ENCODE measurements at places on chromosomes 6 and 20.

DNA sequence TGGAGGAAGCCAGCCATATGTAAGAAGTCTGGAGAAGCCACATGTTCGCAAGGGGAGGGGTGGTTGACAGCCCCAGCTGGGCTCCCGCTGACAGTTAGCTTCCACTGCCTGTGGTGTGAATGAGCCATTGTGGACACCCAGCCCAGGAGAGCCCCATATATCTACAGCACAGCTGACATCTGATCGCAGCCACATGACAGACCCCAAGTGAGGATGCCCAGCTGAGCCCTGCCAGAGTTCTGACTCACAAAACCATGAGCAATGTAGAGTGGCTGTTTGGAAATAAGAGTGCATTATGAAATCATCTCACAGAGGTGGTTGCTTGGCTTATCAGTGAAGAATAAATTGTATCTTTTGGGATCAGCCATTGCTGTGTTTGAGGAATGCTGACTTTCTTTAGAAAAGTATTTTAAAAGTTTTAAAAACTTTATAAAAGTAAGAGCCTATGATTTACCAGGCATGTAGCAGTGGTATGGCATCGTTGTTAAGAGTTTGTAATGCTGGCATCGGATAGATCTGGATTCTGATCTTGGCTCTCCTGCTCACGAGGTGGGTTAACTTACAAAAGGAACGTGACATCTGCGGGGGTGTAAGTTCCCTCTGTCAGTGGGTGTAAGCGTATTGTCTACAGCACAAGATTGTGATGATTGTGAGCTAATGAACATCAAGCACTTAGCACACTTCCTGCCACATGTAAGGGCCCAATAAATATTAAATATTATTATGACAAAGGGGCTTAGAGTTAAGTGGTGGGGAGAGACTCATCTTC lies 24.1 kb downstream of the CFAP61 start:
- DNase-seq, result no peak

DNA sequence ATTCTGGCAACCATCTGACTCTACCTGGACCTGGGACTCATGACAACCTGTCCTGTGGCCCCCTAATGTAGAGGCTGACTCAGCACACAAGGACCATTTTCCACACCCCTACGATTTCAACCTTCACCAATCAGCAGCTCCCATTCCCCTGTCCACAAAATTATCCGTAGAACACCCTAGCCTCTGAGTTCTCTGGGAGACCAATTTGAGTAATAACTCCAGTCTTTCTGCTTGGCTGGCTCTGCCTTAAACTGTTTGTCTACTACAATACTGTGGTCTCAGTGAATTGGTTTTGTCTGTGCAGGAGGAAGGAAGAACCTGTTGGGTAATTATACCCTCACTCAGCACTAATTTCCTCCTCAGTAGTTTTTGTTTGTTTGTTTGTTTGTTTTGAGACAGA lies 99.3 kb upstream of the MRPS10 start:
- no peak for DNase-seq

DNA sequence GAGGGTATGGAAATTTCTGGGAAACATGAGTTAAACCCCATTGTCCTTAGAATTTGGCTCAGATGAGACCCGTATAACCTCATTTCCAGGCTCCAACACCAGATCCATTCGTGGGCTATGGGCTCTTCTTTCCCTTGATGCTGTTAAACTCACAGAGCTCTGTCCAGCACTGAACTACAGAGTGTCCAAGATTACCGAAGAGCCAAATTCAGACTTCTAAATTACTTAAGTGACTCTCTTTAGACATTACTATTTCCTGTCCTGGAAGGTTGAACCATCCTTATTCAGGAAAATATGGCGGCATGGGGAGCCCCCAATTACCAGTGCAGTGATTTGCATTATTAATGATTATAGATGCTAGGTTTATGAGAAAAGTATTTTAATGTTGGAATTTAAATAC lies 124.9 kb upstream of the EDN1 start:
- no peak for DNase-seq

GRCh38 chr20:43508604-43509040 lies 1.1 kb downstream of the L3MBTL1 start:
- no peak for DNase-seq

GRCh38 chr6:44094403-44095242 lies 32.6 kb downstream of the MRPL14 start:
- DNase-seq, result no peak

DNA sequence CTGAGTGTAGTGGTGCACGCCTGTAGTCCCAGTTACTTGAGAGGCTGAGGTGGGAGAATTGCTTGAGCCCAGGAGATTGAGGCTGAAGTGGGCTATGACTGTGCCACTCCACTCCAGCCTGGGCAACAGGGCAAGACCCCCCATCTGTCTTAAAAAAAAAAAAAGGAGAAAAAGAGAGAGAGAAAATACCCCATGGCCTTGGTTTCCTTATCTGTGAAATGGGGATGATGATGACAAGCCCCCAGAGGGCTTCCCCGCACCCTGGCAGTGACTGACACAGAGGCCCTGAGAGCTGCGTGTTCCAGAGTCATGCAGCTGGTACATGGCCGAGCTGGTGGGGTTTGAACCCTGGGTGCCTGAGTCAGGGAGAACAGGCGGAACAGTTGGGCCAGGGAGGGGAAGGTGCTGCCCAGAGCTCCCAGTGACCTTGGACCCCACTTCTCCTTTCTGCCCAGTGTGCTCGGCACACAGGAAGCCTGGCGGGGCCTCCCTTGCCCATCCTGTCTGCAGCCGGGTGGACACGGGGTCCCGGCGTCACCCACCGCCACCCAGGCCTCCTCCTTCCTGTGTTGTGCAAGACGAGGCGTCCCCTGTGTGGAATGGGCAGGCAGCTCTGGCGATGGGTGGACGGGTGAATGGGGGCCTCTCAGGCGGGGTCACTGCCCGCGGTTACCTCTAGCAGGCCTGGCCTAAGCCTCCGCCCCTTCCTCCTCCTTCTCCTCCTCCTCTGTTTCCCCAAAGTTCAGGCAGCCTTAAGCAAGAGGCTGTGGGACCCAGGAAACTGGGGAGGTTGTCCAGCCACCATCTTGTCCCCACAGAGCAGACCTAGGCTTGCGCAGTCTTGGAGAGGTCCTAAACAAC lies 84.2 kb downstream of the CEBPB start:
- DNase-seq, result peak; percentile 87

DNA sequence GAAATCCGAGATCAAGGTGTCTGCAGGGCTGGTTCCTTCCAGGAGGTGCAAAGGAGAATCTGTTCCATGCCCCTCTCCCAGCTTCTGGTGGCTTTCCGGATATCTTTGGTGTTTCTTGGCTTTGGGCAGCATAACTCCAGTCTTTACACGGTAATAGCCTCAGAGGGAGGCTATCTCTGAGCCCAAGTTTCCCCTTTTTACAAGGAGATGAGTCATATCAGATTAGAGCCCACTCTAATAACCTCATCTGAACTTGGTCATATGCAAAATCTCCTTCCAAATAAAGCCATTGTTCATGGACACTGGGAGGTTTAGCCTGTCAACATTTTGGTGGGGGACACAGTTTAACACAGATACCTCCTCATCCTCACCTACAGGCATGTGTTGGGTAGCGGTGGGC lies 213.7 kb downstream of the ATXN1 start:
- no peak for DNase-seq

DNA sequence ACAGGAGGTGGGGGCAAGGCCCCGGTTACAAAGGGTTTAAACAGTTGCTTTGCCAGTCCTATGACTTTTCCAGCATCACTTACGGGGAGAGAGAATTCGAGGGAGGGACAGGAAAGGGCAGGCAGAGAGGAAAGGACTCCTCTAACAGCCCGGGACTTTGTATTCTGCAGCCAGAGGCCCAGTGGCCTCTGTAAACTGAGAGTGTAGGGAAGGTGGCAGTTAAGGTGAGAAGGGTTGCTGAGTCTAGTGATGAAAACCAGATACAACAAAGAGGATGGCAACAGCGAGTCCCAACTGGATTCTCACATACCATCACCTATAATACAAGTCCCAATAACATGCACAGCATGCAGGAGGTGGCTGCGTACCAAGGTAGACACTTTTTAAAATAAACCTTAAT lies 13.5 kb downstream of the PLAGL2 start:
- peak; percentile 23 for DNase-seq

DNA sequence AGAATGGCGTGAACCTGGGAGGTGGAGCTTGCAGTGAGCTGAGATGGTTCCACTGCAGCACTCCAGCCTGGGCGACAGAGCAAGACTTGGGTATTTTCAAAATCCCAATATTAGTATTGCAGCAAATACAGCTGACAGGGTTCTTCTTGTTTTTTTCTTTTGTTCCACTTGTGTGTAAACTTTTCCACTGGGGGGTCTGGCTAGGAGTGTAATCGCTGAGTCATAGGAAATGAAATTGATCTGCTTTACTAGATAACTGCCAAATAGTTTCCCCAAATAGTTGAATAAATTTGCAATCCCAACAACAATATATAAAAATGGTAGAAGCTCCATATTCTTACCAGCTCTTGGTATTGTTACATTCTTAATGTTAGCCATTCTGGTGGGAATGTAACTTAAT lies 526.0 kb upstream of the SOX4 start:
- no peak for DNase-seq

- no peak for DNase-seq
These were observed 1.7 kb downstream of the ASXL1 start for GRCh38 chr20:32359633-32360332.

DNA sequence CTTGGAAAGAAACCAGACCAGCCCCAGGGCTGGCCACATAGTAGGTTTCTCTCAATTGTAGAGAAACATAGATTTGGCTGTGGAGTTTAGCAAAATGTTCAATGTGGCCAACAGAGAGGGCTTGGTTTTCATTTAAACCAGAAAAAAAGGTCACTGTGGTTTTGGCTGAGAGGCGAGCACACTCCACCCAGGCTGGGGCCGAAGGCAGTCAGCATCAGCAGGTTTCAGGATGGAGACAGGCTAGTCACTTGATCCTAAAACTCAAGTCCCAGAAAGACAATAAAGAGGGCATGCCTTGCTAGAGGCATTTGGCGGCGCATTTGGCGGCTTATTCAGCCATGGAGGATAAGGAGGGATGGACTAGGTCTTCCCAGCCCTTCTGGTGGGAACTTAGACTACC lies 73.1 kb downstream of the PRND start:
- DNase-seq, result peak; percentile 34

GRCh38 chr6:124955108-124955856 lies 7.0 kb upstream of the RNF217 start:
- DNase-seq, result no peak

DNA sequence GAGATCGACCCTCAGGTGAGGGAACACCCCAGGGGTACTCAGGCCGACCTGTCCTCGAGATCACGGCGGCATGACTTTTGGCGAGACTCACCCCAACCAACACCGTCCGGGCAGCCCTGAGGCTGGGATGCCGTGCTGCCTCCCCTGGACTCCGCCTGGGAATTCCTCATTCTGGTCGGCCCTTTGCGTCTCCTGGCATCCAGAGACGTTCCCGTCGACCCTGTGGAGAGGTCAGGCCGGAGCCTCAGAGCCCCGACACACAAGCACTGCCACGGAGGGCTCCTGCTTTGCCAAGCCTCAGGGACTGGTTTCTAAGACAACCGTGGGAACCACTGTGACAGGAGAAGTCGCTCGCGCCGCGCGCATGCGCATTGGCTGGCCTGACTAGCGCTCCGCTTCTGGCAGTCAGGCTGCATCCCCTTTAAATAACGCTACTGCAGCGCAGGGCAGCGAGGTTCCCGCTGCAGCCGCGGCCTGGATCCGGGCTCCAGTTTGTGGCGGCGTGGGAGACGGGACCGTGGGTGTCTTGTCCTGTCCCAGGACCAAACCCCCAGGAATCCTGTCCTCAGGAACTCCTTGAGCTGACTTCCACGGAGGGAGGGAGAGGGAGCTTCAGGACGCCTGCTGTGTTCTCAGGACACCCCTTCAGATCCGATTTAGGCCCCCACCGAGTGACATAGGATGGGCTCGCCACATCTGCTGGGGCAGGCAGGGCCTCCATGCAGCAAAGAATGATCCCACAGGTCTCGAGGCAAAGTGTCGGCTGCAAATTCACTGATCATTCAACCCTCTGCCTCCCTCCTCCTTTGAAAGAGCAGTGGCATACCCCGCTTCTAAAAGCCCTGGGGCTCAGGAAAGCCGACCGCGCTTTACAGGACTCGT lies 163.2 kb upstream of the ZNF337 start:
- DNase-seq, result peak; percentile 81

- DNase-seq, result no peak
These were observed 37.0 kb downstream of the MDFI start for GRCh38 chr6:41675176-41675775.

DNA sequence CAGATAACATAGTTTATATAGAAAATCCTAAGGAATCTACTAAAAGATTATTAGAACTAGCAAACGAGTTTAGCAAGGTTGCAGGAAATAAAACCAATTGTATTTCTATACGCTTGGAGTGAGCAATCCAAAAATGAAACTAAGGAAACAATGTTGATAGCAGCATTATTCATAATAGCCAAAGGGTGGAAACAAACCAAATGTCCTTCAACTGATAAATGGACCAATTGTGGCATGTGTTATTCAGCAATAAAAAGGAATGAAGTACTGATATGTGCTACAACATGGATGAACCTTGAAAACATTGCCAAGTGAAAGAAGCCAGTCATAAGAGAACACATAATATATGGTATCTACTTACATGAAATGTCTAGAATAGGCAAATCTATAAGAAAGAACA lies 101.0 kb upstream of the VSTM2L start:
- no peak for DNase-seq

GRCh38 chr6:17962436-17963031 lies 24.9 kb downstream of the KIF13A start:
- DNase-seq, result no peak

DNA sequence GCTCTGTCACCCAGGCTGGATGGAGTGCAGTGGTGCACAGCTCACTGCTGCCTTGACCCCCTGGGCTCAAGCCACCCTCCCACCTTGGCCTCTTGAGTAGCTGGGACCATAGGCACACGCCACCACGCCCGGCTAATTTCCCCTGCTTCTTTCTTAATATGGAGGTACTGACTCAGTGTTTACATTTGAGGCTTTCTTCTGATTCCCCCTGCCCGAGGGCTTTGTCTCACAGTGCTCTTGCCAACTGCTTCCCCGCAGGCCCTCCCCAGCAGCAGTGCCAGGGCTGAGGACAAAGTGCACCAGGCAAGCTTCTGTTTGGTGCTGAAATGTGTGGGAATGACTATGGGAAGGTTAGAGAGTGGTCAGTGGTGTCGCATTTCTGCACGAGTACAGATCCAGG lies 34.8 kb downstream of the NR2E1 start:
- DNase-seq, result peak; percentile 71

DNA sequence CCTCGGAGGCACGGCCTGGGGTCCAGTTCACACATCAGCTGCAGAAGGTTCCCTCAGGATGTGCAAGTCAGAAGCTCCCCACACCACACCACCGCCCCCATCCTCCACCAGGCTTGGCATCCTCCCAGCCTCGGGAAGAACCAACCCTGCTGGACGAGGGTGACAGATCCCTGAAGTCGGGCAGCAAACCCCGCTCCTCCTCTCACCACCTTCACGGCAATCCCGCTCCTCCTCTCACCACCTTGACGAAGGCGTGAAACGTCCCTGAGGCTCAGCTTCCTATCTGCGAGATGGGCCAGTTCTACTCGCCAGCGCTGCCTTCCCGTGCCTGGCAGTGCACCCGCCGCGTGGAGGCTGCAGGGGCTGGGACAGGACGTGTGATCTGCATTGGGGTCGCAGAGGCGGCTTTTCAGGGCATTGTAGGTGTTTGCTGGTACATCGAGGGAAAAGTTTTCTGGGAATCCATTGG lies 327.0 kb downstream of the TAF4 start:
- DNase-seq, result peak; percentile 81
